Breast epithelium (tissue), 4 donors: ENCODE measurements at places on chromosomes 16 and 17. TPM values are rescaled to one million over a fixed set of nuclear protein-coding genes. Genes with fewer than 3 reads are reported as not detected.

Gene MMP25
- 0.59 TPM for total RNA-seq

Gene MEFV
- 1.8 TPM for total RNA-seq

Gene TEKT1
- total RNA-seq, result not detected

Gene MYBBP1A
- 61.6 TPM for total RNA-seq

Gene CDRT15
- total RNA-seq, result not detected

Gene TIMP2
- total RNA-seq, result 344 TPM
